Lung (tissue), 17 donors: ENCODE measurements at places on chromosomes 7 and 10. TPM values are rescaled to one million over a fixed set of nuclear protein-coding genes. Genes with fewer than 3 reads are reported as not detected.

OR6V1 gene
- total RNA-seq = not detected

DNA sequence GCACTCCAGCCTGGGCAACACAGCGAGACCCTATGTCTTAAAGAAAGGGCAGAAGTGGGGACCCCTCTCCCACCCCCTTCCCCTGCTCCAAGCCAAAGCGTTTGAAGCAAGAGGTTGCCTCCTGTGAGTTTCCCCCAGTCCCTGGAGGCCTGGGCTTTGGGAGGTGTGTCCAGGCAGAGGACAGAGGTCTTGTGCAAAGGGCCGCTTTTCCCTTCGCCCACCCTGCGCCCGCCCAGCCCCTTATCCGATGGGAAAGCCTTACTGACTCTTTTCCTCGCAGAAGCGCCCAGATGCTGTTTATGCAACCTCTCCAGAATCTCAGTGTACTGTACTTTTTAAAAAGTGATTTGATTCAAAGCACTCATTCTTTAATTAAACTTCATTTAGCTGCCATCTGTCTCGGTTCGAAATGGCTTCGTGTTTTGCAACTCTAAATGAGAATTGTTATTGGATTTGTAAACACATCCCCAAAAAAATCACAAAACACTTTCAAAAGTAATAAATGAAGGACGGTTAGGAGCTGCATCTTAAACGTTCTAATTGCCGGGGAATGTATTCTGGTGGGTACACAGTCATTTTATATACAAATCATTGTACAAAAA is 50.5 kb upstream of the GTF2I start:
- no peak for DNase-seq

DNA sequence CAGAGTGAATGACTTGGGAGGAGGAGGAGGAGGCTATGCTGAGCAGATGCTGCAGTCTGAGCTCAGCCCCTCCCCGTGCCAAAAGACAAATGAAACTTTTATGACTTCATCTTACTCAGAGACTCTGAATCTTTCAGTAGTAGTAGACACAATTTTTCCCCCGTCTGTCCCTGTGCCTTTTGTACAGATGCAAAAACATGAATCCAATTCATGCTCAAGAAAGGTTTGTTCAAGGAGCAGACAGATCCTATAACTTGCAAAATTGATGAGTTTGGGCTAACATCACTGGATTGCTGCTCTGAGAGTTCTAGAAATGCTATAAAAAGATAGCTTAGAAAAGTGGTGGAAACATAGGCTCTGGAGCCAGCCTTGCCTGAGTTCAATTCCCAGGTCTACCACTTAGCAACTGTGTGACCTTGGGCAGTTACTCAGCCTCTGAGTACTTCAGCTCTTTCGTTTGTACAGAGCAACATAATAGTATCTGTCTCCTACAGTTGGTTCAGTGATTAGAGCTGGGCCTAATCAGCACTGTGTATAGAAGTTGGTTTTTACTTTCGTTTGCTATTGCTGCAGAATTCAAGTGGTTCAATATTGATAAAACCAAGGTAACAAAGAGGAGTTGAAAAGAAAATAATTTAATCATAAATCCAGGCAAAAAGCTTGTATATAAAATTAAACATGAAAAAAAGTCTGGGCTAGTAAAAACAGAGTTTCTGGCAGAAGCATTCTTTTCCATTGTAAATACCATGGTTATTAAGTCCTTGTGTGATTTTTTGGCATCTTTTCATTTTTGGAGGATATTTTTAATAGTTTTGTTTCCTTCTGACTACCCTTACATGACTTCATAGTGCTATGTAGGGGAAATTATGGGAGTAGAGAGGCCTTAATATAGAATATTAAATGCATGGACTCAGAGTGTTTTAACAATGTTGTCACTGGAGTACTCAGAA is 174.2 kb upstream of the ZNF32 start:
- peak; percentile 35 for DNase-seq

GRCh38 chr7:92745241-92745640 is 91.1 kb downstream of the CDK6 start:
- DNase-seq = no peak

GRCh38 chr7:102431617-102432298 is 1.6 kb upstream of the ORAI2 start:
- DNase-seq = peak; percentile 7

GRCh38 chr10:6815346-6815745 is 235.3 kb upstream of the PRKCQ start:
- DNase-seq = no peak

DNA sequence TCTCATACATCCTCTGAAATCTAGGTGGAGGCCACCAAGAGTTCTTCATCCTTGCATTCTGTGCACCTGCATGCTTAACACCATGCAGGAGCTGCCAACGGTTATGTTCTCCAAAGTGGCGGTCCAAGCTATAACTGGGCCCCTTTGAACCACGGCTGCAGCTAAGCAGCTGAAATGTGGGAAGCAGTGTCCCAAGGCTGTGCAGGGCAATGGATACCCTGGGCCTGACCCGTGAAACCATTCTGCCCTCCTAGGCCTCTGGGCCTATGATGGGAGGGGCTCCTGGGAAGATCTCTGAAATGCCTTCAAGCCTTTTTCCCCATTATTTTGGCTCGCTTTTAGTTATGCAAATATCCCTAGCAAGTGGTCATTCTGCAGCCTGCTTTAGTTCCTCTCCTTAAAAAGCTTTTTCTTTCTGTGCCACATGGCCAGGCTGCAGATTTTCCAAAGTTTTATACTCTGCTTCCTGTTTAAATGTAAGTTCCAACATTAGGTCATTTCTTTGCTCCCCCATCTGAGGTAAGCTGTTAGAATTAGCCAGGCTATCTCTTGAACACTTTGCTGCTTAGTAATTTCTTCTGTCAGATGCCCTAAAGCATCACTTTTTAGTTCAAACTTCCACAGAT is 7.7 kb upstream of the GTPBP4 start:
- no peak for DNase-seq

- DNase-seq = no peak
Observed at GRCh38 chr10:103111918-103112877, 80.9 kb downstream of the NT5C2 start.

DNA sequence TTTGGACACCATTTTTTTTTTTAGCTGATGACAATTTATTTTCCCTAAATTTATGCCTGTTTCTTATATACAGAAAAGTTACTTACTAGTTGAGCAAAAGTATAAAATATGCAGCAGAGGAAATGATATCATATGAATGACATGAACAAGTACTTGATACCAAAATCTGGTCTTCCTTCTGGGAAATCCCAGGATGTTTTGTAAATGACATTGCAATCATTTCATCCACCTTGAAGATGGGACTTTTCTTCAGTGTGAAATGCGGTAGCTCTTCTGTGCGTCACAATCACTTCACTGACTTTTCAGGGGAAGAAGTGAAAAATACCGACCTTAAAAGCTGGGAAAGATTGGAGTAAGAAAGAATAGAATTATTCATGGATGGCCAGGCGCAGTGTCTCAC is 23.8 kb downstream of the C1QL3 start:
- DNase-seq = no peak

DNA sequence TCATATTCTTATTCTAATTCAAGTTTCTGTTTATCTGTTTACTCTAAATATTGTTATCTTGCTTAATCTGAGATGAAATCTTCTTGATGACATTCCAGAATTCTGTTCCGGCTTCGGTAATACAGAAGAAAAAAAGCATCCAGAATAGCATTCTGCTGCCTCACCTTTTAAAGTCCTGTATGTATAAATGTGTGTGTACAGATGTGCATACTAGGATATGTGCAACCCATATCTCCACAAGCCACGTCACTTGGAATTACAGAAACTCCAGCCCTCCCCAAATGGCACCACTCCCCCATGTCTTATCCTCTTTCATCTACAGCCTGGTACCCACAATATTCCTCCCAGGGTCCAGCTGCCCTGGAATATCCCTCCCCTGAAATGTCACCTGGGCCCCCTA is 27.9 kb upstream of the USP6NL start:
- DNase-seq = no peak

GRCh38 chr7:8592167-8592566 is 158.8 kb downstream of the NXPH1 start:
- no peak for DNase-seq

GRCh38 chr10:27481486-27481885 is 22.6 kb upstream of the RAB18 start:
- no peak for DNase-seq
